ENCODE measurements at places on chromosomes 13 and 19. TPM values are rescaled to one million over a fixed set of nuclear protein-coding genes. Genes with fewer than 3 reads are reported as not detected.

RASAL3 gene
- under 0.01 TPM for total RNA-seq

MEDAG gene
- total RNA-seq = 5.0 TPM

IL11 gene
- total RNA-seq = 33.9 TPM

TBXA2R gene
- 0.89 TPM for total RNA-seq

KLK15 gene
- total RNA-seq = not detected

GPALPP1 gene
- total RNA-seq = 27.0 TPM

SARS2 gene
- total RNA-seq = 14.4 TPM

RPS15 gene
- total RNA-seq = 254 TPM

REEP6 gene
- total RNA-seq = 2.4 TPM

TPGS1 gene
- total RNA-seq = 20.6 TPM

CTXN1 gene
- total RNA-seq = 9.5 TPM

NRTN gene
- not detected for total RNA-seq

ZNF850 gene
- total RNA-seq = 7.5 TPM

VSTM2B gene
- total RNA-seq = not detected

NOVA2 gene
- not detected for total RNA-seq

CD33 gene
- total RNA-seq = not detected

GTF3A gene
- total RNA-seq = 127 TPM

GPC6 gene
- total RNA-seq = 139 TPM

PGLYRP2 gene
- not detected for total RNA-seq

EPSTI1 gene
- 2.7 TPM for total RNA-seq

CYP2A7 gene
- total RNA-seq = not detected

ERFL gene
- not detected for total RNA-seq

C19orf85 gene
- total RNA-seq = not detected

CEACAM20 gene
- not detected for total RNA-seq

IGFL2 gene
- total RNA-seq = 0.05 TPM

DAND5 gene
- total RNA-seq = not detected

SMIM44 gene
- not detected for total RNA-seq

SCN1B gene
- 5.5 TPM for total RNA-seq

TTC9B gene
- total RNA-seq = not detected

FUT3 gene
- total RNA-seq = not detected

PSG2 gene
- not detected for total RNA-seq

SOX1 gene
- total RNA-seq = not detected

SERP2 gene
- total RNA-seq = 1.4 TPM

PLIN5 gene
- total RNA-seq = not detected

BRME1 gene
- total RNA-seq = 0.37 TPM

CD22 gene
- total RNA-seq = 0.55 TPM

KLF1 gene
- total RNA-seq = not detected

FAM124A gene
- total RNA-seq = 1.2 TPM

ZNF223 gene
- total RNA-seq = 4.7 TPM

GJB6 gene
- total RNA-seq = not detected

PCDH17 gene
- 0.60 TPM for total RNA-seq

POGLUT2 gene
- total RNA-seq = 74.7 TPM

FBXO17 gene
- 21.5 TPM for total RNA-seq

NBEA gene
- 24.2 TPM for total RNA-seq
